Left renal pelvis (tissue), 4 donors: ENCODE measurements at places on chromosomes 13 and 19. TPM values are rescaled to one million over a fixed set of nuclear protein-coding genes. Genes with fewer than 3 reads are reported as not detected.

CNFN gene
- polyA plus RNA-seq: 0.52 TPM

ZNF491 gene
- 3.4 TPM for polyA plus RNA-seq

PTH2 gene
- polyA plus RNA-seq: not detected

ETFB gene
- polyA plus RNA-seq: 126 TPM

CGB2 gene
- polyA plus RNA-seq: not detected

KLK8 gene
- 3.8 TPM for polyA plus RNA-seq

TDRD12 gene
- polyA plus RNA-seq: 0.47 TPM

C13orf42 gene
- polyA plus RNA-seq: 0.24 TPM

CEACAM18 gene
- not detected for polyA plus RNA-seq

KLF1 gene
- 0.40 TPM for polyA plus RNA-seq

VSTM2B gene
- 0.79 TPM for polyA plus RNA-seq

SYMPK gene
- polyA plus RNA-seq: 43.0 TPM

KLK3 gene
- polyA plus RNA-seq: 0.88 TPM

PCP2 gene
- polyA plus RNA-seq: 0.43 TPM

ISYNA1 gene
- 147 TPM for polyA plus RNA-seq

PSG7 gene
- polyA plus RNA-seq: not detected

ATP1A3 gene
- polyA plus RNA-seq: 0.60 TPM

NANOS3 gene
- 0.79 TPM for polyA plus RNA-seq

ATP8A2 gene
- 6.3 TPM for polyA plus RNA-seq

TFDP1 gene
- 92.6 TPM for polyA plus RNA-seq

HCN2 gene
- polyA plus RNA-seq: 0.40 TPM

ZNF66 gene
- 6.2 TPM for polyA plus RNA-seq

SHKBP1 gene
- 46.9 TPM for polyA plus RNA-seq

EPS8L1 gene
- polyA plus RNA-seq: 64.6 TPM

OXGR1 gene
- 4.5 TPM for polyA plus RNA-seq

SIGLEC9 gene
- polyA plus RNA-seq: 1.2 TPM

B3GNT8 gene
- polyA plus RNA-seq: 5.7 TPM

SLC10A2 gene
- polyA plus RNA-seq: not detected

MAMSTR gene
- 7.9 TPM for polyA plus RNA-seq

COL4A2 gene
- 384 TPM for polyA plus RNA-seq

SAE1 gene
- 132 TPM for polyA plus RNA-seq

LCP1 gene
- 8.0 TPM for polyA plus RNA-seq

NEK5 gene
- polyA plus RNA-seq: 5.7 TPM

CABP5 gene
- polyA plus RNA-seq: not detected

ZSCAN4 gene
- not detected for polyA plus RNA-seq

SIGLEC11 gene
- 4.9 TPM for polyA plus RNA-seq

CEACAM20 gene
- not detected for polyA plus RNA-seq

FGF21 gene
- not detected for polyA plus RNA-seq

ACP5 gene
- polyA plus RNA-seq: 8.8 TPM

STOML3 gene
- polyA plus RNA-seq: 0.13 TPM

DCLK1 gene
- polyA plus RNA-seq: 39.0 TPM

LILRA5 gene
- polyA plus RNA-seq: 0.70 TPM

ZNF470 gene
- polyA plus RNA-seq: 5.7 TPM

PRKCG gene
- polyA plus RNA-seq: 0.34 TPM

CCDC169 gene
- 4.8 TPM for polyA plus RNA-seq

OR10H4 gene
- not detected for polyA plus RNA-seq

LIM2 gene
- polyA plus RNA-seq: 0.66 TPM

CEACAM7 gene
- polyA plus RNA-seq: not detected
